ENCODE measurements at places on chromosomes 7 and 10. TPM values are rescaled to one million over a fixed set of nuclear protein-coding genes. Genes with fewer than 3 reads are reported as not detected.

Gene GIMAP8
- 10.2 TPM for total RNA-seq

Gene COBL
- total RNA-seq: not detected

Gene MYH16
- not detected for total RNA-seq

Gene ELOVL3
- total RNA-seq: not detected

Gene GSTO2
- 0.53 TPM for total RNA-seq

Gene C7orf33
- not detected for total RNA-seq

Gene FOXP2
- total RNA-seq: not detected

Gene LRRN3
- 4.6 TPM for total RNA-seq

Gene AMPH
- total RNA-seq: not detected

Gene MBL2
- total RNA-seq: not detected

Gene DGKB
- total RNA-seq: not detected

Gene IFIT5
- total RNA-seq: 5.2 TPM

Gene ITGA8
- total RNA-seq: not detected

Gene SEMA3E
- not detected for total RNA-seq

Gene CCDC7
- 14.9 TPM for total RNA-seq

Gene TMEM178B
- total RNA-seq: 9.0 TPM

Gene ATOH7
- total RNA-seq: not detected

Gene NKX1-2
- not detected for total RNA-seq

Gene MEIG1
- not detected for total RNA-seq

Gene ASAH2
- 6.1 TPM for total RNA-seq

Gene BTBD16
- total RNA-seq: not detected

Gene PIK3AP1
- total RNA-seq: 383 TPM

Gene IQCE
- total RNA-seq: 11.6 TPM

Gene COL26A1
- total RNA-seq: not detected

Gene RADIL
- total RNA-seq: not detected

Gene ZNF438
- 1.9 TPM for total RNA-seq

Gene SLC16A12
- total RNA-seq: not detected

Gene ZSCAN21
- 8.7 TPM for total RNA-seq

Gene GPNMB
- not detected for total RNA-seq

Gene CCZ1B
- total RNA-seq: 108 TPM

Gene IKZF1
- total RNA-seq: 290 TPM

Gene OR2A5
- not detected for total RNA-seq

Gene CNTNAP2
- not detected for total RNA-seq

Gene NPC1L1
- not detected for total RNA-seq

Gene CABCOCO1
- not detected for total RNA-seq

Gene SPDYE2
- not detected for total RNA-seq

Gene JCAD
- 0.69 TPM for total RNA-seq

Gene FEZF1
- not detected for total RNA-seq

Gene UPK3BL2
- total RNA-seq: 105 TPM

Gene AS3MT
- total RNA-seq: 0.43 TPM

Gene TLL2
- total RNA-seq: 2.8 TPM

Gene RHEB
- total RNA-seq: 55.8 TPM

Gene PTEN
- total RNA-seq: 75.3 TPM

Gene NUTM2E
- not detected for total RNA-seq

Gene RHOBTB1
- 0.64 TPM for total RNA-seq

Gene IGFBP3
- total RNA-seq: 1.7 TPM

Gene TAS2R40
- total RNA-seq: not detected

Gene PON3
- not detected for total RNA-seq

Gene IFIT1B
- not detected for total RNA-seq

Gene ACHE
- total RNA-seq: 0.73 TPM

Gene MAPK8
- total RNA-seq: 79.9 TPM

Gene ARMC3
- total RNA-seq: not detected

Gene KMT2E
- total RNA-seq: 152 TPM

Gene RBP3
- not detected for total RNA-seq

Gene HOXA1
- 0.36 TPM for total RNA-seq

Gene ZNF804B
- total RNA-seq: not detected

Gene AIFM2
- 13.0 TPM for total RNA-seq

Gene ZNF273
- 5.5 TPM for total RNA-seq

Gene MEST
- 1.3 TPM for total RNA-seq

Gene PPP1R17
- not detected for total RNA-seq
